ENCODE measurements at places on chromosomes 7 and 10.

DNA sequence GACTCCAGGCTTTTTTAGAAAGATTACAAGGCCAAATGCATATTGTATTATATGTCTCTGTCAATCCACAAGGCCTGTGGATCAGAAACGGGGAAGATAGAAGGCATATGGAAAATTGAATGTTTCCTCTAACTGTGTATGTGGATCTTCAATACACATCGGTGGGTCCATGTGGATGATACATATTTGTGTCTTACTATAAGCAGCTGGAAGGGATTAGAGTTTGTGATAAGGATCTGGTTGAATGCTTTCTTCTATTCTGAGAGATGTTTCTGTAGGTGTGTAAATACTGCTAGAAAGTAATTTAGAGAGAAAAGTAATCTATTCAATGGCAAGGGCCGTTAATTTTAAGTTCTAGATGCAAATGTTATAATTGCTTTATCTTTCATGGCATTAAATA, 137.8 kb upstream of the AKR1E2 start:
- no peak for DNase-seq

DNA sequence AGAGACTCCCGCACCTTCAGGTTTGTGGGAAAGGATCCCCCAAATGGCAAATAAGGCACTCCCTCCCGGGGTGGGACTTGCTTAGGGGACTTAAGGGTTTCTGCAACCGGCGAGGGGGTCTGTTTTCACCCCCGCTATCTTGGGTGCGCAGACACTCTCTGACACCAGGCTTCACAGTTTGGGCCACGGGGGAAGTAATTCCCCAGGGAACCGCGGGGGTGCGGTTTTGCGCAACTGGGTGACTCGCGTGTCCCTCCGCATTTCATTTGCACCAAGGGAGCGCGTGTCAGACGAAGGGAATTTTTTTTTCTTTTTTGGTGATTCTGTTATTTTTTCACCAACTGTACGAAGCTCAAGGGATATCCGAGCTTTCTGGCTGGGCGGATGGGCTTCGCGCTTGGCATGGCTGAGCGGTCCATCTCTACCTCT, 1.7 kb downstream of the GRM8 start:
- no peak for DNase-seq

DNA sequence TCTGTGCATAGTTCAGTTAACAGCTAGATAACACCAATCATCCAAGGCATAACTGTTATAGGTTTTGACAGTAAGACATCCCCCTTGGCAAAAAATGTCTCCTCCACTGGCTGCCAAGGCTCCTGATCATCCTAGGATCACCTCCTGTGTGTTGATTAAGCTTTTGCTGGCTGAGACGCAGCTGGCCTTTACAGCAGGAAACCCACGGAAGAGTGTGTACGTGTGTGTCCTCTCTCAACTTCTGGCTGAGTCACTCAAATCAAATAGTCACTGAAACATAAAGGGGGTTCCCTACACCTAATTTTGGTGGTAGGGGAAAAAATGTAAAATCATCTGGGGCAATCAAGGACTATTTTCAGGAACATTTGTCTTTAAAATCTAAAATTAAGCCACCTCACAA, 208.8 kb downstream of the CTNNA3 start:
- no peak for DNase-seq

DNA sequence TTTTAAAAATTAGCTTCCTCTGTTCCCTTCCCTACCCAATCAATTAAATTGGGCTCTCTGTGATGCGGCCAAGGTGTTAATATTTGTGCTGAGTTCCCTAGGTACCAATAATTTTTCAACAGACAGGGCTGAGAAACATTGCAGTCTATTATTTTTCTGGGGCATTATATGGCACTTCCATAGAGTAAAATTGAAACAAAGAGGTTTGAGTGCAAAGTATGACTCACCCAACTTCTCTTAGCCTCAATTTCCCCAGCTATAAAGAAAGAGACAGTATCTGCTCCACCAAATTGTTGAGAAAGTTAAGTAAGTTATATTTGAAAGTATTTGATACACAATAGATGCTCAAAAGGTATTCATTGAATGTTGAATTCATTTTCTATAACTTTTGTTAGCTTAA, 74.9 kb downstream of the TES start:
- DNase-seq: no peak

DNA sequence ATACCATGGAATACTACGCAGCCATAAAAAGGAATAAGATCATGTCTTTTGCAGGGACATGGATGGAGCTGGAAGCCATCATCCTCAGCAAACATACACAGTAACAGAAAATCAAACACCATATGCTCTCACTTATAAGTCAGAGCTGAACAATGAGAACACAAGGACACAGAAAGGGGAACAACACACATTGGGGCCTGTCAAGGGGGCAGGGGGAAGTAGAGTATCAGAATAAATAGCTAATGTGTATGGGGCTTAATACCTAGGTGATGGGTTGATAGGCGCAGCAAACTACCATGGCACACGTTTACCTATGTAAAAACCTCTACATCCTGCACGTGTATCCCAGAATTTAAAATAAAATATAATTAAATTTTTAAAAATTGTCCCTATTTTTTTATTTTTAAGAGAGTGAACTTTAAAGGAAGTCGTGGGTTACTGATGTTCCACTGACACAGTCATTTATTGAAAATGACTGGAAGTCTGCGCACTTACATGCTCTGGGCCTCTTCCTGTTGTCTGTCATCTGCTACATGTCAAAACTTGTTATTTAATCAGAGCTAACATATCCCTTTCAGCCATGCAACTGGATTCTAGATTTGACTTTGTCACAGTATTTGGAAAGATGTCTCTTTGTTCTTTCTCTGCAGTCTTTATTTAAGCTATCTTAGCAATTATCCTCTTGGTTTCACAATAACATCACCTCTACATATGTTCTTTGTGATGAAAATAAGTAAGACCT, 73.7 kb upstream of the ABCB5 start:
- no peak for DNase-seq

GRCh38 chr7:101146-102046, 91.0 kb upstream of the FAM20C start:
- no peak for DNase-seq

- no peak for DNase-seq
Measured at GRCh38 chr10:65931291-65932070, 994.4 kb upstream of the LRRTM3 start.

DNA sequence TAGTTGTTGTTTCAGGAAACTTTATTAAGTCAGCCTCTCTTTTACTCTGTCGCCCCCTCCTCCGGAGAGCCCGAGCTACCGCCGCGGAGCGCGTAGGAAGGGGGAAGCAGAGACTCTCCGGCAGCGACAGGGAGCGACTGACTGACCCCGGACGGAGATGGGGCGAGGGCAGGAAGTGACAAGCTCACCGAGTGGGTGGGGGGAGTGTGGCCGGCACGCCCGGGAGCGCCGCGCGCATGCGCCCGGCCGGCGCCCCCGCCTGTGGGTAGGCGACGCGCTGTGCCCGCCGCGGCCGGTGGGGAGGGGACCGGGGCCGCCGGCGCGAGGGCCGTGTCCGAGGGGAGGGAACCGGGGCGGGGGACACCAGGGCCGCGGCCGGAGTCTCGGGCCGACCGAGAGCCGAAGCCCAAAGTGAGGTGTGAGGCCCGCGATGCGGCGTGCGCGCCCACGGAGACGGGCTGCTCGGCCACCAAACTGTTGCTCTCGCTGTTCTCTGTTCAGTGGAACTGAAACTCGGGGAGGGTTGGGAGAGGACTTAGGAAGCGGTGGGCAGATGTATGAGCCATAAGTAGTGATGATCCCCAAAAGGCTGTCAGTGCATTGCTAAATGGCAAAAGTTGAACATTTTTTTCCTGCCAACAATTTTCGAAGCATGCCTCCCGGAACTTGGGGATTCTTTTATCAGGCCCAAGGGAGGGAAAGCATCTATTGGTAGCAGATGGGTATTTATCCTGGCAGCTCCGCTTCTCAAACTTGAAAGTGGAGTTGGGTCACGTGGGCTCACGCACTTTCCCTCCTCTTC, at the start of gene ZNF800:
ZNF800 (minus strand) TSS at position 143 of the 802 bp plus-strand sequence. CDS start 1,151 bp downstream, outside the sequence.
- DNase-seq: peak; percentile 79

- no peak for DNase-seq
Measured at GRCh38 chr7:17411922-17412321, 113.5 kb downstream of the AHR start.

GRCh38 chr10:95906677-95907455, 909 bp upstream of the CC2D2B start:
- no peak for DNase-seq

- DNase-seq: no peak
Measured at GRCh38 chr10:57716884-57717283, 550.8 kb downstream of the IPMK start.

DNA sequence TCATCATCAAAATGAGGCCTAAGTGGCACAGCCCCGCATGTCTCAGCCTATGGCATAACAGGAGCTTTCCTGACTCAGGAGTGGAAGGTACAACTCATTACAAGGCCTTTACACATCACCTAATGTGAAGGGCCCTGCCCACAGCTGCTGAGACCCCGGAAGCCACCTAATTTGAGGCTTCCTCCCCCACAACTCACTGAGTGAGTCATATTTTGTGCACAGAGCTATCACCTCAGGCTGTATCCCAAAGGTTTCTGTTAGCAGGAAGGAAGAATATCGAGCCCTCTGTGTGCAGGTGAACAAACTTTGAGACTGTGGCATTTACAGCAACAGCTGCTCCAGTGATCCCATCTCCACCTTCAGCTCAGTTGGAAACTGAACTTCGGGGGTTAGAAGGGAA, 20.6 kb downstream of the HTR5A start:
- no peak for DNase-seq
